Amniotic epithelial cell (primary cell): ENCODE measurements at places on chromosomes 12 and 14.

- no peak for DNase-seq
Measured at GRCh38 chr12:31232361-31232965, 93.5 kb downstream of the SINHCAF start.

- no peak for DNase-seq
Measured at GRCh38 chr14:91985521-91986255, 38.2 kb upstream of the FBLN5 start.

DNA sequence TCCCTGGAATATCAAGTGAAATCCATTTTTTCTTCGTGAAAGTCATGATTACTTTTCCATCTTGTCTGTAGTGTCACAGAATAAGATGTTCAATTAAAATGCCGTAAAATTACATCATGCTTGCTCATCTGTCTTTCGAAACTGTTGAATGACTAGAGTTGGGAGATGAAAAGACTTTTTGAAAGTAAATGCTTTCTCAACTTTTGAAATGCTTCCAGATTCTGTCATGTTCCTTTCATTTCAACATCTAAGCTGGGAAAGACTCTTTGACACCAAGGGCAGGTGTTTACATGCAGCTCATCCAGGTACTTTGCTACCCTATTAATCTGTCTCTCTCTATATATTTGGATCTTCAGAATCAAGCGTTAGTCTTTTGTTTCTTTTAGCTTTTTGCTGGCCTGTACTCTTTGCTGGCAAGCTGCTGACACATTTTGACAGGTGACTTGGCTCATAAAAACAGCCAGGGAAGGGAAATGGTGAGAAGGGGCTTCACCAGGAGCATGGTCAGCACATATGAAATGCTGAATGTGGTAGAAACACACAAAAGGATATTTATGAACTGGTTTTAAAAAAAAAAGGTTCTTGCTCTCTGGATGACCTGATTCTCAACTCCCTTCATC lies 77.0 kb upstream of the METAP2 start:
- peak; percentile 77 for DNase-seq

DNA sequence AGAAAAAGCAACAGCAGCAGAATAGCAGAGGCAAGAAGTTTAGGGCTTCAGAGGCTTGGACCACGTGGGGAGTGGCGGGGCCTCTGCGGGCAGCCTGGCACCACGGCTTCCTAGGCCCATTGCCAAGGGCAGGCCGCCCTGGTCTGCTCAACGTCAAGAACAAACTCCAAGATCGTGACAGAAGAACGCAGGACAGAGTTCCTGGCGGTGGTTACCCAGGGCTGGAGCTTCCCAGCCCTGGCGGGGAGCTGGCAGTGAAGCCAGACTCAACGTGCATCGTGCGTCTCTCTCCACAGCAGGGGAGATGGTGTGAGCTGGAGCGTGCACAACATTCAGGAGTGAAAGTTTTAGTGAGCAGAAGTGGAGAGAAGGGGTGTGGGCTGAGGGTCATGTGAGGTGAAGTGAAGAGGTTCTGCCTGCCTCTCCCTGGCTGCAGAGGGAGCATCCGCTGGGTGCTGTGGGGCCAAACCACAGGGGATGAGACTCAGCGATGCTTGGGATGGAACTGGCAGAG lies 13.9 kb upstream of the CACNA2D4 start:
- peak; percentile 74 for DNase-seq

GRCh38 chr14:94121485-94121884 lies 7.9 kb downstream of the IFI27L2 start:
- no peak for DNase-seq

DNA sequence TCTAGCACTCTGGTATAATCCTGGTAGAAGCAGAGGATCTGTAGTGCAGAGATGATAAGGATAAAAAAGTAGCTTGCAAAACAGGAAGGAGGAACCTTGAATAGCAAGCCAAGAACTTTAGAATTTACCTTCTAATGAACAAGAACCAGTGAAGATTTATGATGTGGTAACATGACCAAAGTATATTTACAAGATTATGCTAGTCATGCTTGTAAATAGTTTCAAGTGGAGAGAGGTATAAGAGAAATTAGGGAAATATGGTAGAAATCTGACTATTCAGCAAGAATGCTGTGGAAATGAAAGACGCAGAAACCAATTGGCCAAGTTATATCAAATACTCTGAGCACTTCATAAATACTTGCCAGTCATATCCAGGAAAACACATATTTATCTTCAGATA lies 47.8 kb downstream of the ERGIC2 start:
- DNase-seq, result peak; percentile 84

DNA sequence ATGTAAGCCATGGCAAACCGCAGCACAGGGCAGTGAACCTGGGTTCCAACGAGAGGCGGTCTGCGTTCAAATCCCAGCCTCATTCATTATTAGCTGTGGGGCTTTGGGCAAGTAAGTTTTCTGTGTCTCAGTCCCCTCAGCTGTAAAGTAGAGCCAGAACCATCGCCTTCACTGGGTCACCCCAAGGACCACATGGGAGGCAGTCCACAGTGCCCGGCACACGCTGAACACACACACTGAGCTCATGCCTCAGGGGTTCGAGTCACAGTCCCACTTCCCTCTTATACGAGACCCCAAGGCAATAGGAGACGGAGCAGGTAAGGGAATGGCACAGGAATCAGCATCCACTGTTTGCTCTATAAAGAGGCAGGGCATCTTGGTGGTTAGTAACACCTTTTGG lies 19.1 kb downstream of the LRTM2 start:
- DNase-seq, result no peak

- DNase-seq, result no peak
Measured at GRCh38 chr12:22474970-22475720, 69.2 kb downstream of the C2CD5 start.

DNA sequence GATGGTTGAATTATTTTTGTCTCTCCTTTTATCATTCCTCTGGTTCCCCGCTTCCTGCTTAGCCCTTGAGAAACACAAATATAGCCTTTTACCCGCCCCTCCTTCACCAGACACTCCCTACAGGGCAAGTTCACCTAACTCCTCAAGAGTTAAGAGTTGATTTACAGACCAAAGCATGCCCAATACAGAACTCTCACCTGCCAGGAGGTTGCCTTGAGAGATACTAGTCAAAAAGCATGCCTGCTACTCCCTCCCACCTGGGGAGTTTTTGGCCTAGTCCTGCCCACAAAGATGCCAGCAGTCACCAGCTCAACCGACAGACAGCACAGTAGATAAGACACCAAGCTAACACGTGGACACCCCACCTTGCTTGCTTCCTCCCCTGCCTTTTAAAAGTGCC lies 11.2 kb downstream of the LGMN start:
- DNase-seq, result no peak

GRCh38 chr12:101764051-101764792 lies 25.0 kb upstream of the SYCP3 start:
- no peak for DNase-seq

- DNase-seq, result peak; percentile 37
Measured at GRCh38 chr14:32939254-32940065, 781 bp downstream of the NPAS3 start.

DNA sequence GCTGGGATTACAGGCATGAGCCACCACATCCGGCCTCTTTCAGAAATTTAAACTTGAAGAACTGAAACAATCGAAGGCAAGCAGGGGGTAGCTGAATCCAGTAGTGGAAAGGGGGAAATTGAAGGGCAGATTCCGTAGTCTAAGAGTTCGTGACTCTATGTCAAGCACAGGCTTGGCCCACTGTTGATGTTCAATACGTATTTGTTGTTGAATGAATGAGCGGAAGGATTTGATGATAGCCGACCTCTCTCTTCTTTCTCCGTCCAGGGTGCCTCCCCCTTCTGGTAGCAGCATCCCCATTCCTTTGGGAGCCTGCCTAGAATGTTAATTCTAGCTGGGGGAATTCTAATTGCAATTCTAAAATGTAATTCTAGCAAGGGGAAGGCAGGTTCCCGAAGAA lies 59.8 kb upstream of the MED13L start:
- DNase-seq, result no peak

DNA sequence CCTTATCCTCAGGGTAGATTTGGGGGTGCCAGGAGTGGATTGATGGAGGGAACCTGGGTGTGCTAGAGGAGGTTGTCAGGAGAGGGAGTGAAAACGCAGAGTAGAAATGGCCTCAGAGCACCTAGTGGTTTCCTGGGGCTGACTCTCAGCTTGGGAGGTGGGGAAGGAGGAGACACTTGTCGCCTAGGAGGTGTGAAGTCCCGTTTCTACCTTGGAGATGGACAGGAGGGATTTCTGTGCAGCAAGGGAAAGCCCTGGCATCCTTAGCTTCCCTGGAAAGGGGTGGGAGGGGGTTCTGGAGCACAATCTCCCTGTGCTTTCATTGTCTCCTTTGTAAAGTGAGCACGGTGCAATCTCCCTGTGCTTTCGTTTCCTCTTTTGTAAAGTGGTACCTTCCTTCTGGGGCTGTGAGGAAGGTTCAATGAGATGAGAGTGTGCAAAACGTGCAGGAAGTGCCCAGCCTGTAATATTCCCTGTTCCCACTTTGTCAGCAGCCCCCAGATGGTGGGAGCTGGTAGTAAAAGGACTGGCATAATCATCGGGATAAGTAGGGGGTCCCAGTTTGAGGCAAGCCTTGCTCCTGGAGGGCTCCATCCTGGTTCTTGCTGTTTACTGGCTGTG lies 1.6 kb downstream of the OAS3 start:
- DNase-seq, result no peak

DNA sequence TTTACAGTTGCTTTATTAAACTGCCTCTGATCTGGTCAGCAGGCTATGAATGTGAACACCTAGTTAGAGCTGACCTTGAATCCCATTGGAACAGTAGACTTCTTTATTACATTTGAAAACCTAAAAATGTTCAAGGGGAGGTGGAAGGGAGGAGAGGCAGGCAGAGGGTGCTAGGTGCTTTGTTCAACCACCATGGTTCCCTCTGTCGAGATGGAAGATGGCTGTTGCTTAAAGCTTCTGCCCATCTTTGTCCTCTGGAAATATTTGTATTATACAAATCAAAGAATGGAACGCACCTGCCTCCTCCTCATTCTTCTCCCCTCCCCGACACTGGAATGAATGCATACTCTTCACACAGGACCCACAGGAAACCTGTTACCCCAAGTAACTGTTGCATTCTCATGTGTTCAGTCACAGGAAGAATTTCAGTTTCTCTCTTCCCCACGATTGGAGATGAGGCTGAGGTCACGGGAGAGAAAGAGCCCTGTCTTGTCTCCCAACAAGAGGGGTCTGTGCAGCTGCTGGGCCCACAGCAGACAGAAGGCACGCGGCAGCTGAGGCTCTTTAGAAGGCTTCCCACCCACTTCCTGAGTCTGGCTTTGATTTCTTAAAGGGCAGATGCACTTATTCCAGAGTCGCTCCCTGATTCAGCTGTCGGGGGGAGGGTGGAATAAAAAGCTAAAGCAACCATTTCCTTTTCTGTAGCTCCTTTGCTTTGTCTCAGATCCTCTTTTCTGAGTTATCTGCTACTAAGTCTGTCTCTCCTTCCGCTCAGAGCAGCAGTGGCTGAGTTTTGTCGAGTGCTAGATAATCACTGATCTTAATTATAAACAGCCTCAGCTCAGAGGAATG lies 217.9 kb upstream of the BTG1 start:
- DNase-seq, result peak; percentile 10
